ENCODE measurements at places on chromosomes 5 and 9. TPM values are rescaled to one million over a fixed set of nuclear protein-coding genes. Genes with fewer than 3 reads are reported as not detected.

GRCh38 chr5:55591686-55592085, 56.9 kb upstream of the PLPP1 start:
- no peaks in the 10 kb centered on the region for H3K27me3 ChIP-seq
- H3K36me3 ChIP-seq: no peaks in the 10 kb centered on the region
- peak overlapping the region; percentile 72 for H3K27ac ChIP-seq
- H3K4me3 ChIP-seq: no peak overlapping the region
- no peak for DNase-seq
- peaks cover 31% of the 10 kb centered on the region for H3K4me1 ChIP-seq

- H3K27me3 ChIP-seq: no peaks in the 10 kb centered on the region
- no peaks in the 10 kb centered on the region for H3K4me1 ChIP-seq
- H3K36me3 ChIP-seq: no peaks in the 10 kb centered on the region
- no peak overlapping the region for H3K4me3 ChIP-seq
- DNase-seq: no peak
- no peak overlapping the region for H3K27ac ChIP-seq
Observed at GRCh38 chr9:38467404-38467803, 43.1 kb upstream of the IGFBPL1 start.

DNA sequence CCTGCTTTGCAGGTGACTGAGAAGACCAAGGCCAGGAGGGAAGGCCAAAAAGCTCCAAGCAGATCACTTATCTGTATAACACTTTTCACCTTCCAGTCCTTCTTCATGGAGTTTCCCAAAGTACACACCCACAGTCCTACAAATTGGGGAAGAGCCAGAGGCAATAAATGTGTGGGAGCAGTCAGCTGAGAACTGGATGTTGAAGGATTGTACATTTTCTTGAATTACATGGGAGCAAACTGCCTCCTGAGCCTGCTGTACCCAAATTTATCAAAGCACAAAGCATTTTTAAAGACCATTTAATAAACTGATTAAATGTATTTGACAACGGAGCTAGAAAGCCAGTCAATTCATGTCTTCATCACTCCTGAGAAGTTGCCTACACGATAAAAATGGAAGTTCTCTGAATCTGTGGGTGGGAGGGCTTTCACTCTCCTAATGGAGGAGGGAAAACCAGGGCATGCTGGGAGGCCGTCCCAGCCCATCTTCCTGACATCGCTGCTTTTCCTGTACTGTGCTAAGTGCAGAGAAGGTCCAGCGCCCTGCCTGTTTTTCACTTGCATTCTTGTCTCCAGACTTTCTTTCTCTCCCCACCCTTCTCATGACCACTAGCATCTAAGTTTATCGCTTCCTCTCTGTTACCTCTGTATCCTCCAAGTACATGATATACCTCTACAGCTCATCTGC, 79.0 kb downstream of the KCNIP1 start:
- no peak for DNase-seq
- no peaks in the 10 kb centered on the region for H3K27me3 ChIP-seq
- H3K4me1 ChIP-seq: no peaks in the 10 kb centered on the region
- no peak overlapping the region for H3K27ac ChIP-seq
- H3K4me3 ChIP-seq: no peak overlapping the region
- no peaks in the 10 kb centered on the region for H3K36me3 ChIP-seq

TPPP gene
- 15.7 TPM for total RNA-seq

DNA sequence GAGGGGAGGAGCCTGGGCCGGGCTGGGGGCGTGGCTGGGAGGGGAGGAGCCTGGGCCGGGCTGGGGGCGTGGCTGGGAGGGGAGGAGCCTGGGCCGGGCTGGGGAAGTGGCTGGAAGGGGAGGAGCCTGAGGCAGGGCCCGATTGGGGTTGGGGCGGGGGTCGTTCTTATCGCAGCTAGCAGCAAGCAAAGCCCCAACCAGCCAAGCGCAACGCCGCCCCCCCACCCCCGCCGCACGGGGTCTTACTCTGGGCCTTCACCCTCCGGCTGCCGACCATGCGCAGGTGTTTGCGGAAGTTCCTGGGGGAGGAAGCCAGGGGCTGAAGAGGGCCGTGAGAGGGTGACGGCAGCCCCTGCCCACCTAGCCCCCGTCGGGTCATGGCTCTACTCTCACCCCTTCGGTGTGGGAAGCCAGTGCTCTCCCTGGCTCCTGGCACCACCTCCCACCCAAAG, 5.0 kb downstream of the NSMF start:
- peak overlapping the region; percentile 56 for H3K27ac ChIP-seq
- no peaks in the 10 kb centered on the region for H3K27me3 ChIP-seq
- H3K36me3 ChIP-seq: peaks cover 9% of the 10 kb centered on the region
- H3K4me3 ChIP-seq: peak overlapping the region; percentile 32

GRCh38 chr9:118929287-118929686, 439.9 kb downstream of the BRINP1 start:
- DNase-seq: no peak
- H3K27ac ChIP-seq: no peak overlapping the region
- no peak overlapping the region for H3K4me3 ChIP-seq
- H3K27me3 ChIP-seq: no peaks in the 10 kb centered on the region
